H7 (cell line): ENCODE measurements at places on chromosomes 3 and 15.

- peak; percentile 89 for DNase-seq
Measured at GRCh38 chr15:31328428-31328968, 1.9 kb downstream of the KLF13 start.

- DNase-seq, result no peak
Measured at GRCh38 chr15:62868507-62868906, 174.0 kb upstream of the TPM1 start.

DNA sequence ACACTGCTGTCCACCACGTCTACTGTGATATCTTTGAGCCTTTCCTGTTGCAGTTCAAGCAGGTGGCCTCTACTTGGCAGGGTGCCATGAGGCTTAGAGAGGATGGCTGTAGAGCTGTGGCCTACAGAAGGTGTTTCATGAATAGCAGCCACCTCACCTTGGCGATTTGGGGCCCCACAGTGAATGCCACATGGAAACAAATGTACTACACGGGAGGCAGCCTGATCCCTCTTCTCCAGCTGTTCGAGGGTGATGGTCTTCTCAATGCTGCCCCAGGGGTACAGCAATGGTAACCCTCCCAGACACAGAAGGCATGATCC, 70.7 kb downstream of the FAM43A start:
- no peak for DNase-seq

DNA sequence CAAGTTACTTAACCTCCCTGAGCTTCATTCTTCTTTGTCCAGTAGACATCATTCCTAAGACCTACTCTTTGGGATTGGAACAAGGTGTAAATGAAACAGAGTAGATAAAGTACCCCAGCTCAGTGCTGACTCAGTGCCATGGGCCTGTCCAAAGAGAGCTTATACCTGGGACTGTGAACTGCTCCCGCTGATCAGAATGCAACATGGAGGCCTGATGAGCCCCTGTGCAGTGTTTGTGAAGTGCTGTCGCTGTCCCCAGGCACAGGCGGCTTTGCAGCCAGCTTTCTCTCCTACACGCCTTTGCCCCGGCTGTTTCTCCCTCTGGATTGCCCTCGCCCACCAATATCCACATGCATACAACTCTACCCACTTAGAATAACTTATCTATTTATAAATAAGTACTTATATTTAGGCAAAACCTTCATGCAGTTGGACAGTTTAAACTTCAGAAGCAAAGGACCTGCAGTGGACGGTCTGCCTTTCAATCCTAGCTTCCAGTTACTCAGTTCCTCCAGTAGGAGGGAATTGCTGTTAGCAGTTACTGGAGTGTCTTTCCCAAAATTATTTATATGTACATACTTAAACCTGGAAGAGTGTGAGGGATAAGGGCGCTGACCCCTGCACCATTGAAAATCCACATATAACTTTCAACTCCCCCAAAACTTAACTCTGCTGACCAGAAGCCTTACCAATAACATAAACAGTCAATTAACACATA, 80.0 kb downstream of the CORO2B start:
- peak; percentile 40 for DNase-seq

- DNase-seq, result peak; percentile 43
Measured at GRCh38 chr15:100311154-100311625, 30.6 kb downstream of the ADAMTS17 start.

- DNase-seq, result no peak
Measured at GRCh38 chr3:114022145-114022802, 34.1 kb downstream of the CCDC191 start.

DNA sequence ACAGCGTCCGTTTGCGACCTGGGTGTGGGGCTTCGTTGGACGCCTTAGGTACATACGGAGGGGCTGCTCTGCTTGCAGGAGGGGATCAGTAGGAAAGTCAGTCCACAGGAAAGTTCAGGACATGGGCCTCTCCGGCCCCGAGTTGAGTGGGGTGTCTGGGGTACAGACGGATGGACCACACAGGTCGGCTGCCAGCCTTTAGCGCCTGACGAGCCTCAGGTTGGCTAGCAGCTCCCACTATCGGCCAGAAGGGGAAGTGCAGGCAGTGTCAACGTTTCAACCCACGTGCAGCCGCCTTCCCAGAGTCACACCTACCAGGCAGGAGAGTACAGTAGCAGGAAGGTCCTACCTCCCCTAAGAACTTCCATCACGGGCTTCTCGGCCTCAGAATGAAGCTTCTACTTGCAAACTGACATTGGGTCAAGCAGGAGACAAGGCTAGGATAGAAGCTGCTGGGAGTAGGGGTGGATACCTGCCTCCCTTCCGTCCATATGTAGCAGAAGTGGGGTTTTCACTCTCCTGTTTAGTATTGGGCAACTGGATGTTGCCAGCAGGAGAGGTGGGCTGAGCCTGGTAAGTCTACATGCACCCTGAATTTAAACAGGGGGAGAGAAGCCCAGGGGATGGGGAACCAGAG, 1.8 kb upstream of the SCN5A start:
- peak; percentile 84 for DNase-seq

GRCh38 chr15:43150191-43150929, 17.0 kb downstream of the TMEM62 start:
- DNase-seq, result no peak

DNA sequence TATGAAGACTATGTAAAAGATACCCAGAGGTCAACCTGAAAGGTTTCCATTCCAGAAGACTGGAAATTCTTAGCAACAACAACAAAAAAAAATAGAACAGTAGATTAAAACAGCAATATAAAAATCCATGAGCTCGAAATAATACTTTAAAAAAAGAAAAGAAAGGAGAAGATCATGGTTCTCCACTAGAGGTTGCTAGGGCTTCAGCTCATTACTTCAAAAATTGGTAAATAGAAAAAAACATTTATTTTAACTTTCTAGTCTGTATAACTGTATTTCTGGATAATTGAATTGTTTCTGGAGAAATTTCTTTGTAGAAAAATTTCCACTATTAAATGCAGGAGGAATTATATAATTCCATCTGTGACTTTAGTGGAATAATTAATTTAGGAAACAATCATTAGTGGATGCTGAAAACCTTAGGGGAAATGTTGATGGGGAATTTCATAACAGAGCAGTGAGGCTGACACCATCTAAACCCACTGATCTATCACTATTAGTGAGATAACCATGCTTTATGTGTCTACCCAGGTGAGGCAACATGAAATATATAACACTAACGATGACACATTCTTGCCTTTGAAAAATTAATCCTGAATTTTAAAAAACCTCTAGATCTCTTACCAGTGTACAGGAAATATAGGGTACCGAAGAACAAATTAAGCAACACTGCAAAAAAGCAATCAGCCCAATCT, 62.5 kb upstream of the SNRK start:
- DNase-seq, result no peak

GRCh38 chr3:37668818-37669610, 192.7 kb upstream of the CTDSPL start:
- DNase-seq, result no peak

DNA sequence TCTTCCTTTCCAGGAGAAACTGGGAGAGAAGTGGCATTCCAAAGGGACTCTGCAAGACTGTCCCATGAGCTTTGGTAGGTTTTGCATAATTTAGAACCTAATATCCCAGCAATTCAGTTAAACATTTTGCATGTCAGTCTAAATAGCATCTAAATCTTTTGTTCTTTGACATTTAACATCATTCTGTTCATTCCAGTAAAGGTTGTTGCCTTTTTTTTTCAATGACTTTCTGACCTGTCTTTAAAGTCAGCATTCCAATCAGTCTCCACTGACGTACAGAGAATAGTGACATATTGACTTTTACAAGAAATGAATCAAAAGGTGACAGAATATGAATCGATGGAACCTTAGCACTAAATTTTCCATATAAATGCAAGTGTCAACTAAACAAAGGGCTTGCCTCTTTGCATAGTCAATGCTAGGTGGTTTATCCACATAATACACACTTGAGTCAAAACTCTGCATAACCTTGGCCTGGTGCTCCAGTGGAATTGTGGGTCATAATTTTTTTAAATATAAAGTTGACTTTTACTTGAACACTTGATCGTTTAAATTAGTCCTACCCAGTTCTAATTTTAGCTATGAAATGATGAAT, 370.1 kb downstream of the CNTN6 start:
- no peak for DNase-seq

- no peak for DNase-seq
Measured at GRCh38 chr15:67803299-67803698, 22.0 kb upstream of the SKOR1 start.

GRCh38 chr3:53672981-53673380, 173.2 kb downstream of the CHDH start:
- no peak for DNase-seq

- DNase-seq, result peak; percentile 12
Measured at GRCh38 chr15:31398677-31399301, 72.2 kb downstream of the KLF13 start.

DNA sequence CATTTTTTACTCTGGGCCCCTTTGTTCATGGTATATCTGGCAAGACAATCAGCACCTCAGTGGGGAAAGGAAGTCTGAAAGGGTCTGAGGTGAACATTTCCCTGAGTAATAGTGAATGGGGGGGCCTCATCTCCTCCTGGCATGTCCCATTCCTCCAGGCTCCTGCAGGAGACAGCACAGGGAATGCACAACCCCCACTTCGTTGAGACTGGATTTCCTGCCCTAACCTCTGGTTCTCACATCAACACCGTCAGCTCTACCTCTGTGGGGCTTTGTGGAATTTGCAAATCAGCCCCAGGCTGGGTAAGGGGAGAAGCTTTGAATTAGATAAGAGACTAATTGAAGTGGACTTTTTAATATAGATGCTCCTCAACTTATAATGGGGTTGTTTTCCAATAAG, 168.3 kb upstream of the TRIM42 start:
- no peak for DNase-seq

- no peak for DNase-seq
Measured at GRCh38 chr3:118146658-118147375, 887.8 kb downstream of the IGSF11 start.

GRCh38 chr3:9231006-9231405, 18.4 kb downstream of the SRGAP3 start:
- peak; percentile 44 for DNase-seq

- DNase-seq, result no peak
Measured at GRCh38 chr15:79370716-79371115, 59.8 kb downstream of the TMED3 start.

DNA sequence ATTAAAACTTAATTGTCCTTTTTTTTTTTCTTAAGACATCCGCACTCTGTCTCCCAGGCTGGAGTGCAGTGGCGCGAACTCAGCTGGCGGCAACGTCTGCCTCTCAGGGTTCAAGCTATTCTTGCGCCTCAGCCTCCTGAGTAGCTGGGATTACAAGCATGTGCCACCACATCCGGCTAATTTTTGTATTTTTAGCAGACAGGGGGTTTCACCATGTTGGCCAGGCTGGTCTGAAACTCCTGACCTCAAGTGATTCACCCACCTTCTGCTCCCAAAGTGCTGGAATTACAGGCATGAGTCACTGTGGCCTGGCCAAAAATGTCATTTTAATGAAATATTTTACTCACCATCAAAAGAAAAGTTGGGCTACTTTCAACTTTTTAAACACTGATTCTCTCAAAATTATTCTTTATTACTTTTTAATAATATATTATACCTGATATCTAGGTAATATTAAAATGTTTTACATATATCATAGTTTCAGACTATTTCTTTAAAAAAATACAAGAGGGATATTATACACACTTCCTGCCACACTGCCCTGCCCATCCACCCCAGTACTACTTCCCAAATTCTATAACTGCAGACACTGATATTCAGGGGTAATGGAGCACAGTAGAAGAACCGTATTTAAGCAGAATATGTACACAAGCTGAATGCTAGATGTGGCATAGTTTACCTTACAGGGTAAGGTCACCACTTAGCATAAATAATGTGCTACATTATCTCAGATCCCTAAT, 723.9 kb upstream of the ZNF385D start:
- DNase-seq, result no peak

DNA sequence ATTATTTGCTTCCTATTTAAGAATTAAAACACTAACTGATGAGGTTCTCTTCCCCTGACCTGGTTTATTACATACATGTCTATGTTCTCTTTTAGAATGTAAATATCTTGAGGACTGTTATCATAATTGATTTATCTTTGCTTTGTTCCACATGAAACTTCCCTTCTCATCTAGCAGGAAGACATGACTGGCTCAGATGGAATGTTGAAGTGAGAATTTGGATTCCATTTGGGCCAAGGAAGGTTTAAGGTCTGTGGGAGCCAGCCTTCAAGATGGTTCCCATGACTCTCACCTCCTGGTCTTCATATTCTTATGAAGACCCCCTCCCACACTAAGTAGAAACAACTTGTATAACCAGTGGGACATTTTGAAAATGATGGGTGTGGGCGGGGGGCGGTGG, 222.2 kb upstream of the GADL1 start:
- no peak for DNase-seq

- DNase-seq, result no peak
Measured at GRCh38 chr3:183296944-183297343, 43.9 kb downstream of the B3GNT5 start.

DNA sequence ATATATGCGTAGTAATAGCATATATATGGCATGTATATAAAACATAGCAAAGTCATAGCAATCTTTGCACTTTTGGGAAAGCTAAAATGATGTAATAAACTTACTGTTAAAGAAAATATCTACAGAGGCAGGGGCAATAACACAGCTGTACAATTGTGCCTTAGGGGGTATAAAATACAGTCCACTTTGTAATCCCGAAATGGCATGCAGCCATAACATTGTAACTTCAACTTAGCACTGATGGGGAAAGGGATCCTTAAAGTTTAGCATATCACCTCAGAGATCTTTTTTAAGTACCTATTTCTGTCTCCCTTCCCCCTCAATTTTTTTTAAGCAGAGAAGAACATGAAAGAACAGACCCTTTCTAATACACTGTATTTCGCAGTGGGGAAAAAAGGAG, 40.8 kb downstream of the PLD1 start:
- no peak for DNase-seq
